SHP77 treated with DMSO at 0.1 percent for 48 hours (cell line): ENCODE measurements at places on chromosomes 3 and 15.

GRCh38 chr3:156040041-156040440, 80.3 kb upstream of the KCNAB1 start:
- no peak for DNase-seq

- no peak for DNase-seq
Measured at GRCh38 chr3:188689101-188689574, 482.6 kb upstream of the TPRG1 start.

GRCh38 chr3:48565591-48566400, 2.2 kb upstream of the UCN2 start:
- DNase-seq = peak; percentile 28

DNA sequence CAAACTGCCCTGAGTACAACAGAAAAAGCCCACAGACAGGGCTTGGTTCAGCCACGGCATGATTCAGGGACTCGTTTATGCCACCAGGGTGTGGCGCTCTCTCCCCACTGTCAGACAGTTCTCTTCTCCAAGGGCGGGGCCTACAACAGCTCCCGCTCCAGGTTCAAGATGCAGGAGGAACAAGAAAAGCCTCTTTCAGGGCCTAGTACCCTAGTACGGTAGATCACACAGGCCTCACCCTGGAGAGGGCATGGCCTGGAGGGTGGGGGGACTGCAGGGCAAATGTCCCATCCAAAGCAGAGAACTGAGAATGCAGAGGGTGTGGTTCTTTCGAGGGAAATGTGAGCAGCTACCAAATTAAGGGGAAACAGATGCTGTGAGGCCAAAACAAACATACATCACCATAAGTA, 12.0 kb downstream of the MESD start:
- DNase-seq = no peak

- no peak for DNase-seq
Measured at GRCh38 chr3:193819117-193820010, 226.4 kb downstream of the OPA1 start.

GRCh38 chr3:141076036-141076773, 25.1 kb downstream of the SPSB4 start:
- no peak for DNase-seq

DNA sequence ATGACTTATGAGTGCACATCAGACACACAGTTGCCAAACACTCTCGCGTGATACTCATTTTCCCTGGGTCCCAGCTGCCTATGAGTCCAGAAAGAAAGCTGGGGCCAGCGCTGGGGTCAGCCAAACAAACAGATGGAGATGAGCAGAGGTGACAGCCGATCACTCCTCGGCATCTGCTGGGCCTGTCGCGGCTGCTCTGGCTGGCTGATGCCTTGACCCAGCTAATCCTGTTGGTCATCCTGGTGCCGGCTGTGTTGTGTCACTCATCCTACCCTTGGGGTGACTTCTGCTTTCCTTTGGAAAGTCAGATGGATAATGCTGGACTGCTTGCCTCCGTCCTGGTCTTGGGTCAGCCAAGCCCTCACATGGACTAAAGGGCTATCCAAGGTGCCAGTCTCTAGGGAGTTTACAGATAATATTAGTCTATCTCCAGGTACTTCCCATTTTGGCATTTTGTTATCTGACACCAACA, 105.3 kb upstream of the PDZRN3 start:
- DNase-seq = peak; percentile 24
